ENCODE measurements at places on chromosomes 13 and 19.

DNA sequence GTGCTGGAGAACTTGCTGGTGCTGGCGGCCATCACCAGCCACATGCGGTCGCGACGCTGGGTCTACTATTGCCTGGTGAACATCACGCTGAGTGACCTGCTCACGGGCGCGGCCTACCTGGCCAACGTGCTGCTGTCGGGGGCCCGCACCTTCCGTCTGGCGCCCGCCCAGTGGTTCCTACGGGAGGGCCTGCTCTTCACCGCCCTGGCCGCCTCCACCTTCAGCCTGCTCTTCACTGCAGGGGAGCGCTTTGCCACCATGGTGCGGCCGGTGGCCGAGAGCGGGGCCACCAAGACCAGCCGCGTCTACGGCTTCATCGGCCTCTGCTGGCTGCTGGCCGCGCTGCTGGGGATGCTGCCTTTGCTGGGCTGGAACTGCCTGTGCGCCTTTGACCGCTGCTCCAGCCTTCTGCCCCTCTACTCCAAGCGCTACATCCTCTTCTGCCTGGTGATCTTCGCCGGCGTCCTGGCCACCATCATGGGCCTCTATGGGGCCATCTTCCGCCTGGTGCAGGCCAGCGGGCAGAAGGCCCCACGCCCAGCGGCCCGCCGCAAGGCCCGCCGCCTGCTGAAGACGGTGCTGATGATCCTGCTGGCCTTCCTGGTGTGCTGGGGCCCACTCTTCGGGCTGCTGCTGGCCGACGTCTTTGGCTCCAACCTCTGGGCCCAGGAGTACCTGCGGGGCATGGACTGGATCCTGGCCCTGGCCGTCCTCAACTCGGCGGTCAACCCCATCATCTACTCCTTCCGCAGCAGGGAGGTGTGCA, 587 bp downstream of the S1PR4 start:
- no peak for DNase-seq

DNA sequence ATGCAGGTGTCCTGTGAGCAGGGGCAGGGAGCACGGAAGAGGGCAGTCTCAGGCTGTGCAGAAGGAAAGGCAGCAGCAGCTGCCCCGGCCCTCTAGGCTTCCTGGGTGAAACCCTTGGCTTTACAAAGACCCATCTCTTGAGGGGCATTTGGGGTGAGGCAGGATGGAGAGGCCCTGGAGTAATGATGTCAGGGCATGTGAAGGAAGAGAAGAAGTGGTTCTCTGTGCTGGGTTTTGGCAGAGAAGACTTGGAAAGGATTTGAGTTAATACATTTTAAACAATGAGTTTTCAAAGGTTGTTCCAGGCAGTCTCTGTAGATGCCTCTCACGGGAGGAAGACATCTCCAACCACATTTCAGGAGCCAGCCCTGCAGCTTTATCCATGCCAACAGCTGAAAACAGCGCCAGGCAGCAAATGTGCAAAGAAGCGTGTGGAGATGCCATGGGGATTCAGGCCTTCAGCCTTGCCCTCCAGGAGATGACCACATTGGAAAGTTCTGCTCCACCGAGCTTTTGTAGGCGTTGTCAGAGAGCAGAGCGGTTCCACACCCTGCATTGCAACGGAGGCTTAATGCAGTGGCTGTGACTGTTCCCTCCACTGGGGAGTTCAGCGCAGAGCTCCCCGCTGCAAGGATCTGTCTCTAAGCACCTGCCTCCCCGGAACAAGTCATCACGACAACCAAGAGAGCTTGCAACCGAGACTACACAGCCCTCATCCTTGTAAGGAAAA, 322.8 kb downstream of the UQCRFS1 start:
- DNase-seq: no peak

DNA sequence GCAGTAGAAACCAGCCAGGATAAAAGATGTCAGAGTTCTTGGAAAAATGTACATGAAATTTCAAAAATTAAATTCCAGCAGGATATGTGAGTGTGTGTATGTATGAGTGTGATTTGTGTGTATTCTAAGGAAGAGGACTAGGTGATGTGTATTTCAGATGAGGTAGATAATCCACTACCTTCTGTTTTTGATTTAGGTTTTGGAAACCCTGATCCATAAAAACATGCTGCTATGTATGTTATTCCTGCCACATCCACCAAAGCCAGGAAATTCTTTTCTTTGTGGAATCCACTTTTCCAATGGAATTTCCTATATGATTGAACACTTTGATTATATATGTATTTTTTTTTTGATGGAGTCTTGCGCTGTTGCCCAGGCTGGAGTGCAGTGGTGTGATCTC, 276.9 kb downstream of the UQCRFS1 start:
- no peak for DNase-seq

- DNase-seq: peak; percentile 91
Measured at GRCh38 chr19:6801485-6802086, 29.1 kb downstream of the VAV1 start.

- DNase-seq: no peak
Measured at GRCh38 chr13:38826182-38826813, 139.4 kb downstream of the FREM2 start.

DNA sequence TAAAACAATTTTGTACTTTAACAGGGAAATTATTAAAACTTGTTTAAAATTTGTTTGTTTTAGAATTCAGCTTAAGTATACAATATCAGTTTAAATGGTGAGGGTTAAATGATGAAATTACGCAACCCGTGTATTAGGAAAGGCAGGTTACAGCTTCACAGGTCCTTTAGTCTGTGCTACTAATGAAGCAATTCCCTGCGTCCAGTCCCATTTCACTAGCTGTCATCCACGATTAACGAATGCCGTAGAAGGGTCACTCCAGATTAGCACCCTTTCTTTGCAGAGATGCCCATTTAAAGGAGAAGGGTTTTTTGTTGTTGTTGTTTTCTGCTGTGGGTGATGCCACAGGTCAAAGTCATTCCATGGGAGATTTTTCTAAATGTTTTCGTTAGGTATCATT, 457.6 kb upstream of the SLC10A2 start:
- DNase-seq: no peak

GRCh38 chr13:114161644-114162532, 17.2 kb upstream of the CFAP97D2 start:
- peak; percentile 70 for DNase-seq

- DNase-seq: no peak
Measured at GRCh38 chr13:53052675-53053074, 24.1 kb downstream of the OLFM4 start.

DNA sequence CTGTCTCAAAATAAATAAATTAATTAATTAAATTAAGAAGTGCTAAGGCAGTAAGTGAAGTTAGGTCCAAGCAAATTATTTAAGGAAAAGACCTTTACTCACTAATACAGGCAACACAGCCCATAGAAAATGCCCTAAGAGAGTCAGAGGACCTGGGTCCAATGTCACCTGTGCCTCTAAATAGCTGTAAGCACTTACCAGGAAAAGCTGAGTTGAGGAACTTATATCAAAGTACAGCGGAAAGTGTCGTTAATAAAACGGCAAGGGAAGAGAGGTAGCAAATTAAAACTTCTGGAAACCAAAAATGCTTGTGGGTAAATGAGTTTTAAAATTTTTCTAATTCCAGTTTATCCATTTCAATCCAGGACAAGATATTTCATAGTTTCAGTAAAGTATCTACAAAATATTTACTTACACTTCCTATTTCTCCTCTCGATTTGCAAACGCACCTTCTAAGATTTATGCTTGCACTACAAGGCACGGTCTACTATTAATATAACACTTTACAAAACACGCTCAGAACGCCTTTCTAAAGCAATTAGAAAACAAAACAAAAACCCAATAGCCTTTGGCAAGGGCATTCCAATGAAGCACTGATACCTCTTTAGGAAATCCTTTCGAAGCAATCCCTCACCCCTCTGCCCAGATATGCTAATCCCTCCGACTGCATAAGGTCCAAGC, 963 bp downstream of the VPS36 start:
- DNase-seq: no peak

DNA sequence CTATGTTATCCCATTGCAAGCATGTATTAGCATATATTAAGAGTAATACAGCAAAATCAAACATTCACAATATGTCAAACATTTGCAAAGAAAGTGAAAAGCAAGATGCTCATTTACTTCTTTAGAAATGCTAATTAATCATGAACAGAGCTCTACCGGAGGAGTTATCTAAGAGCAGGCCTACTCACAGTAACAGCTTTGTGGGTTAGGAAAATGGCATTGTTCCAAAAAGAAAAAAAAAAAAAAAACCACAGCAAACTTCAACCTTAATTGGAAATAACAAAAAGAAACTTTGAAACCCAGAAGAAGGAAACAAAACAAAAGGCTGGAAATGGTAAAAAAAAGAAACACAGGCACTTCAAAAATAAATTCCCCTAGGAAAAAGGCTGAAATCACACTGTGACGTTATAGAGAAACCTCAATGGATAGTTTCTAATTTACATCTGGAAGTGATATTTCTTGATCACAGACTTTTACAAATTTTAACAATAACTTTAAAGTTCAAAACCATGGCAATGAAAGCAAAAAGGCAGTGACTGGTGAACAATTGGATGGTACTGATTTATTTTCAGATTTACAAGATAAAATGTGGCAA, 1236.8 kb upstream of the SPRY2 start:
- DNase-seq: no peak

GRCh38 chr19:869245-870177, 10.0 kb downstream of the CFD start:
- DNase-seq: no peak

DNA sequence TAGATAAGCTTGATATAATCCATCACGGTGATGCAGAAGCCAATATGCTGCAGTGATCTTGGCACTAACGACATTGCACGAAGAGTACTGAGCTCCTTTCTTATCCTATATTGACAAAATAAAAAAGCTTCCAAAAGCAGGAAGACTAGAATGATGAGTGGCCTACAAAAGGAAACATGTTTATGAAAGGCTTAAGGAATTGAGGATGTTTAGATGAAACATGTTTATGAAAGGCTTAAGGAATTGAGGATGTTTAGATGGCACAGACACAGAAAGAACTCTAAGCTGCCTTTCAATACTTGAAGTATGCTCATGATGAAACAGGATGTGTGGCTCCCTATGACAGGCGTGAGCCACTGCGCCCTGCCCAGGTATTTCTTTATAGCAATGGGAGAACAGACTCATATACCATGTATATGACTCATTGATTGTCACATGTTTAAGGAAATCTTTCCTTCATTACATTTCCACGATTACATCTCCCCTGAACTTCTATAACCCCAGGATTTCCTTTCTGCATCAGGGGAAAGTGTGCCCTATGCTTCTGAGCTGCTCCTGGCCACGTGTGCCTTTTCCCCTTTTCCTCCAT, 690.8 kb upstream of the ARGLU1 start:
- DNase-seq: no peak

- DNase-seq: no peak
Measured at GRCh38 chr19:33498391-33499000, 23.1 kb downstream of the PEPD start.

GRCh38 chr19:39827216-39827615, 6.7 kb downstream of the DYRK1B start:
- no peak for DNase-seq

DNA sequence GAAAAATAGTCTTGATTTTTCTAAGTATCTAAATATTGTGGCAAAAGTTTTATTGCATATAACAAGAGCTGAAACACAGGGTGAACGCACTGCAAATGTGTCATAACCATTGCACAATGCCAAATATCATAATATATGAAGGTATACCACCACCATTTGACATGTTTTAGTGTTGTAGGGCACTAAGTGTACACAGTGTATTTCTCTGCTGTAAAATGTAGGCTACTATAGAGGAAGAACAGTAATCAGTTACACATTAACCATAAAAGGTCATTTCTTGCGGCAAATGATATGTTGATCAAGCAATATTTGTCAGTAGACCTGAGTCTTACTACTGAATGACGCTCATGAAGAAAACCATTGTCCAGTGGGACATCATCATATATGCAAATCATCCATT, 18.3 kb upstream of the KLF5 start:
- DNase-seq: no peak

DNA sequence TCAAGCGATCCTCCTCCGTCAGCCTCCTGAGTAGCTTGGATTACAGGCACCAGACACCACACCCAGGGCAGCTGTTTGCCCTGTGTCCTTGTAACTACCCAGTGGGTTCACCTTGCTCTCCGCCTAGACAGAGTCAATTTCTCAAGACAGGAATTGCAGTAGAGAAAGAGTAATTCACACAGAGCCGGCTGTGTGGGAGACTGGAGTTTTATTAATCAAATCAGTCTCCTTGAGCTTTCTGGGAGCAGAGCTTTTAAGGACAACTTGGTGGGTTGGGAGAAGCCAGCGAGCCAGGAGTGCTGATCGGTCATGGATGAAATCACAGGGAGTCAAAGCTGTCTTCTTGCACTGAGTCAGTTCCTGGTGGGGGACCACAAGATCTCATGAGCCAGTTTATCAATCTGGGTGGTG, 20.6 kb upstream of the ADGRE1 start:
- no peak for DNase-seq

DNA sequence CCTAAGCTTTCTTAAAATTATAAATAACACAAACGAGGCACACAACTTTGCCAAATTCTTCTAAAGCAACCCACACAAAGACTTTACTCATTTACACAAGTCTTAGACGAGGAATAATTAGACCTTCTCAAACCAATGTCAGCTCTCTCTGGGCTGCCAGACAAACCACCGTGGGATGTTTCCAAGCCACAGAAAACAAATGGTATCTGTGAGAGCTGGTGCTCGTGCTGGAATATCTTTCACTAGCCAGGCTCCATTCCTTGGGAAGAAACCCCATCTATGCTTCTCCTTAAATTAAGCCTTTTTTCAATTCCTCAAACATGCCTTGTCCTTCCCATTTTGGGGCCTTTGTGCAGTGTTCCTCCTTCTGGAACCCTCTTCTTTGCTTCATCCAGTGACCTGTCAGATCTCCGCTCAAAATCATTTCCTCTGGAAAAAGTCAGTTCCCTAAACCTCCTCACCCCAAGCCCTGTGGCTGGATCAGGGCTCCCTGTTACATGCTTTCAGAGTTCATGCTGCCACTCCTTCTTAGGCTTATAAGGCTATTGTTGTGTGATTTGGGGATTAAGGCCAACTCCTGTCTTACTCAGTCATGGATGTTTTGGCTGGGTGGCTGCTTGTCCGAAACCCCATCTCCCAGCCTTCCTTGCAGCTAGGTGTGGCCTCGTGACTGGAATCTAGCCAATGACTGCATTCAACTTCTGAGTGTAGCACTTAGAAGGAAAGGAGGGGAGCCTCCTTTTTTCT, 64.2 kb upstream of the GTF2F2 start:
- no peak for DNase-seq

- peak; percentile 86 for DNase-seq
Measured at GRCh38 chr19:3471954-3472655, 8.2 kb downstream of the SMIM24 start.

DNA sequence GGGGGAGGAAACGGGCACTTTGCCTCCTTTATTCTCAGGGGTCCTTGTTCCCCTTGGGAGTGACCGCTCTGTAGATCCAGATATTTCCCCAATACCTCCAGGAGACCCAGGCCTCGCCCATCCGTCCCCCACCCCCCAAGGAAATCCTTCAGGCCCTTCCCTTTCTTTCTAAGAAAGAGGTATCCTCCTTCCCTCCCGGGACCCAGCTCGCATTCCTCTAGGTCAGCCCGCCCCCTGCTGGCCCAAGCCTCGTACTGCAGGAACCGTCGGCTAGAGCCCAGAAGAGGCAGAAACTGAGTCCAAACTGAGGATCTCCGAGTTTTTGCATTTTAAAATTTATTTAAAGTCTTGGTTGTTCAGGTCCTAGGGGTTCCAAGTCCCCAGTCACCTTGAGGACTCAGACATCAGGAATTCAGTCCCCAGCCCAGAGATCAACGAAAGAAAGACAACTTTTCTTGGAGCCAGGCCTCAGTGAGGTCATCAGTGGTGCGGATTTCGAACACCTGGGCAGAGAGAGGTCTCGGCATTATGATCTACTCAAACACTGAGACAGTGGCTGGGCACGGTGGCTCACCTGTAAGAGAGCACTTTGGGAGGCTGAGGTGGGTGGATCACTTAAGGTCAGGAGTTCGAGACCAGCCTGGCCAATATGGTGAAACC, 7.5 kb upstream of the LRFN1 start:
- DNase-seq: peak; percentile 96

Measured in activated CD8-positive, alpha-beta memory T cell treated with anti-CD3 and anti-CD28 coated beads, Interleukin-2, amount 50 U/mL, for 48 hours (primary cell).